ENCODE measurements at places on chromosomes 7 and 10.

DNA sequence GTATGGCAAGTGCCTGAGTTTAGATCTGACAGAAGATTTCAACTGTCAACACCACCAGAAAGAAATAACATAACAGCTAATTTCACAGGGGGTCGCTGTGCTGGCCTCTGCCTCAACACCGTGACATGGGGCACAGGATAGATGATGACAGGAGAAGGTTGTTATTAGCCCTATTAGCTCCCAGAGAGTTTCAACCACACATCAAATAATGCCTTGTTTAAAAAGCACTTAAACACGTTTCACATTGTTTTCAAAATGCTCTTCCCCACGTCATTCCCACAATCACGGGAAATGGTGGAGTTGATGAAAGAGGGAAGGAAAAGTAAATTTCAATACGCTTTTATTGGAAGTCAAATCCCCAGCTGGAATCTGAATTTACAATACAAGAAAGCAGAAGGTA, 184.7 kb downstream of the MAGI2 start:
- no peaks in the 10 kb centered on the region for H3K4me1 ChIP-seq
- no peaks in the 10 kb centered on the region for H3K36me3 ChIP-seq
- H3K27ac ChIP-seq: no peak overlapping the region

- no peak overlapping the region for H3K27ac ChIP-seq
- no peak overlapping the region for H3K4me3 ChIP-seq
- H3K36me3 ChIP-seq: no peaks in the 10 kb centered on the region
- no peaks in the 10 kb centered on the region for H3K4me1 ChIP-seq
Observed at GRCh38 chr7:45988405-45989057, 67.5 kb upstream of the IGFBP3 start.

- no peaks in the 10 kb centered on the region for H3K36me3 ChIP-seq
- H3K27me3 ChIP-seq: no peaks in the 10 kb centered on the region
- H3K4me3 ChIP-seq: no peak overlapping the region
- no peak for DNase-seq
Observed at GRCh38 chr10:482051-482501, 207.4 kb downstream of the DIP2C start.

- no peaks in the 10 kb centered on the region for H3K36me3 ChIP-seq
- H3K4me1 ChIP-seq: peaks cover 9% of the 10 kb centered on the region
- no peak for DNase-seq
- no peak overlapping the region for H3K4me3 ChIP-seq
- no peak overlapping the region for H3K27ac ChIP-seq
Observed at GRCh38 chr10:86372119-86372783, 5.7 kb upstream of the GRID1 start.

- no peak overlapping the region for H3K4me3 ChIP-seq
- no peak overlapping the region for H3K27ac ChIP-seq
- H3K4me1 ChIP-seq: no peaks in the 10 kb centered on the region
- DNase-seq: no peak
- H3K27me3 ChIP-seq: no peaks in the 10 kb centered on the region
Observed at GRCh38 chr7:92020636-92021035, 80.0 kb downstream of the AKAP9 start.

GRCh38 chr7:4758111-4758510, 17.3 kb upstream of the AP5Z1 start:
- no peak overlapping the region for H3K4me3 ChIP-seq
- peaks cover 68% of the 10 kb centered on the region for H3K36me3 ChIP-seq
- H3K4me1 ChIP-seq: peaks cover 11% of the 10 kb centered on the region
- no peaks in the 10 kb centered on the region for H3K27me3 ChIP-seq
